Activated T-helper 1 cell treated with anti-CD3 and anti-CD28 coated beads, Interleukin-12 subunit alpha, Interleukin-12 subunit beta, Interleukin-2, Interleukin-4 antibody, amounts not matched to agents 30 ng/mL and 10 ng/mL and 1 ng/mL, durations not matched to agents 14 hours and 24 hours and 36 hours (primary cell): ENCODE measurements at places on chromosomes 5 and 9.

DNA sequence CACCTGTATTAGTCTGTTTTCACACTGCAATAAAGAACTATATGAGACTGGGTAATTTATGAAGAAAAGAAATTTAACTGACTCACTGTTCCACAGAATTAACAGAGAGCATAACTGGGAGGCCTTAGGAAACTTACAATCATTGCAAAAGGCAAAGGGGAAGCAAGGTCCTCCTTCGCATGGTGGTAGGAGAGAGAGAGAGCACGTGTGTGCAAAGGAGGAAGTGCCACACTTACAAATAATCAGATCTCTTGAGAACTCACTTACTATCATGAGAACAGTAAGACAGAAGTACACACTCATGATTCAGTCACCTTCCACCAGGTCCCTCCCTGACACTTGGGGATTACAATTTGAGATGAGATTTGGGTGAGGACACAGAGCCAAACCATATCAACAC lies 258.7 kb downstream of the TRIM32 start:
- no peaks in the 10 kb centered on the region for H3K36me3 ChIP-seq
- no peak overlapping the region for H3K27ac ChIP-seq
- no peak for DNase-seq
- H3K27me3 ChIP-seq = no peaks in the 10 kb centered on the region

DNA sequence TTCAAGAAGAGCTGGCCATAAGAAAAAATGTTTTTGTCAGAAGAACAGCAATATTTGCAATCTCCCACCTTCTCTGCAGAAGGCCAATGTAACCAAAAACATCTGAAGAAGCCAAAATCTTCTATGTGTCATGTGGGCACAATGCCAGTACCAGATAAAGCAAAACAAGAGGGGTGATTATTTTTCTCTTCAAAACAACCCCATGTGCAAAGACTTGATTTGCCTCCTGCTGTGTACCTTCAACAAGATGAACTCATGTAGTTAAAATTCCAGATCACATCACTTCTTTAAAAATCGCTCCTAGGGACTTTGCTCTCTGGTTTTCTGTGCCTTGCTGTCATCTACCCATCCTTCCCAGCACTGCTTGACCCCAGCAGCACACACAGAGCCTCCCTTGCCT lies 134.0 kb upstream of the MAP3K1 start:
- H3K27ac ChIP-seq = no peak overlapping the region
- H3K27me3 ChIP-seq = peaks cover 7% of the 10 kb centered on the region
- no peak overlapping the region for H3K4me3 ChIP-seq
- H3K4me1 ChIP-seq = peaks cover 12% of the 10 kb centered on the region
- H3K36me3 ChIP-seq = peaks cover 5% of the 10 kb centered on the region

DNA sequence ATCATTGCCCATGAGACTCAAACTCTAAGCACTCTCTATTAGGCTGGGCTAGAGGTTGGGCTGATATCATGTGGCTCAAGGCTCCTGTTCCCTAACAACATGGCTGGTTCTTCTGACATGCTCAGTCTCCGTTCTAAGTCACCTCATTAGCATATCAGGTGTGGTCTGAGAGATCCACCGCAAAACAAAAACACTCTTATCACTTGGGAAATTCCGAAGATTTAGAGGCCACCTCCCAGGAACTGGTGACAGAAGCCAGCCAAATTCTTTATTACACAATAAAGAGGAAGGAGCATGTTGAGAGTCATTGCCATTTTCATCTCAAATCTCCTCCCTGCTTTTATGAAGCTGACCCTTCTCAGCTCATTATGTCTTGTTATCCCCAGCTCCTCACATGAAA lies 107.6 kb downstream of the MSX2 start:
- H3K36me3 ChIP-seq = no peaks in the 10 kb centered on the region
- H3K4me3 ChIP-seq = no peak overlapping the region
- no peak overlapping the region for H3K27ac ChIP-seq
- H3K4me1 ChIP-seq = no peaks in the 10 kb centered on the region
- no peak for DNase-seq

GRCh38 chr9:14424983-14425382 lies 111.0 kb upstream of the NFIB start:
- H3K4me1 ChIP-seq = no peaks in the 10 kb centered on the region
- H3K36me3 ChIP-seq = no peaks in the 10 kb centered on the region
- no peak overlapping the region for H3K27ac ChIP-seq
- no peak for DNase-seq
- no peak overlapping the region for H3K4me3 ChIP-seq

DNA sequence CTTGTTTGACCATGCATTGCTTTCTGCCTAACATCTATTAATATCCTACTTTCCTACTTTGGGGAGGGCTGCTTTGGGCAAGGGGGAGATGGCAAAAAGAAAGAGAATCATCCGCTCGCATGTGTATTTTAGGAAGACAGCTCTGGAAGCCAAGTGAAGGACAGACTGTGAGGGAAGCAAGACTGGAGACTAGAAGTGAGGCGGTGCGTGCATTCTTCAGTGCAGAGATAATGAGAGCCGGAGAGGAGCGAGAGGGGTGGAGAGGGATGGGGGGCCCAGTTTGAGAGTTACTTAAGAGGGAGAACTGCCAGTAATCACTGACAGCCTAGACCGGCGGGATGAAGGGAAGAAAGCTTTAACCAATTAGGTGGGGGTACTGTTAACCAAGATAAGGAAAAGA lies 151.7 kb upstream of the RAPGEF1 start:
- H3K27ac ChIP-seq = no peak overlapping the region
- H3K4me1 ChIP-seq = no peaks in the 10 kb centered on the region
- DNase-seq = no peak
- H3K4me3 ChIP-seq = no peak overlapping the region

DNA sequence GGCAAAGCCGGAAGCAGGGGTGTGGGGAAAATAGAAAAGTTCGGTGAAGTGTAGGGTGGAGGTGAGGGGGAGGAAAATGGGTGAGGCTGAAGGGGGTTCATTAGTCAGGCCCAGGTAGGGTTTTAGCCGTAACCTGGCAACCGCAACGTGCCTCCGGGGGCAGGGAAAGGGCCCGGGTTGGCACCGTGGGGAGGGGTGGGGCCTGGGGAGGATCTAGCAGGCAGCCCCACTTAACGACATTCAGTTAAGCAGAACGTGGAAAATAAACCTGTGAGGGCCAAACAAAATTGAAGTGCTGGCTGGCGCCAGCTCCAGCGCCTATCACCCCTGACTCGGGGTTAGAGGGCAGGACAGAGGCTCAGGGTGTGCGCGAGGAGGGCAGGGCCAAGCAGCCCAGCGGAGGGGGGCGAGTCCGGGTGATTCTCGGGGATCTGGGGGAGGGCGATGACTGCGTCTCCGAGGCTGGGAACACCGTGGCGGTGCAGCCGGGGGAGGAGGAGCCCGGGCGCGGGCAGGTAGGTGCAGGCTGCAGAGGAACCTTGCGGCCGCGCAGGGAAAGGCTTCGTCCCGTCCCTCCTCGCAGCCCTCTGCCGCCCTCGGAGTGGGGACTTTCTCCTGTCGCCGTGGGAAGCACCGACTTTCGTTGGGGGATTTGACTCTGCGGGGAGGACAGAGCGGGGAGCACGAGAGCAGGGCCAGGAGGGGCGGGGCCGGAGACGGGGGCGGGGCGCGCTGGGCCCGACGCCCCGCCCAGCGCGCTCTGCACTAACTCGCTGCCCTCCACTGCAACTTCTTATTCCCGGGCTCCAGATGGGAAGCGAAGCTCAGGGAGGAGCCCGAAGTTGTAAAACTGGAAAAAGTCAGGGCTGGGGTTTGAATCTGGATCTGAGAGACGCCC lies 5.1 kb downstream of the RGS14 start:
- H3K27me3 ChIP-seq = peaks cover 2% of the 10 kb centered on the region
- peaks cover 65% of the 10 kb centered on the region for H3K4me1 ChIP-seq
- H3K36me3 ChIP-seq = peaks cover 20% of the 10 kb centered on the region
- peak overlapping the region; percentile 67 for H3K4me3 ChIP-seq

DNA sequence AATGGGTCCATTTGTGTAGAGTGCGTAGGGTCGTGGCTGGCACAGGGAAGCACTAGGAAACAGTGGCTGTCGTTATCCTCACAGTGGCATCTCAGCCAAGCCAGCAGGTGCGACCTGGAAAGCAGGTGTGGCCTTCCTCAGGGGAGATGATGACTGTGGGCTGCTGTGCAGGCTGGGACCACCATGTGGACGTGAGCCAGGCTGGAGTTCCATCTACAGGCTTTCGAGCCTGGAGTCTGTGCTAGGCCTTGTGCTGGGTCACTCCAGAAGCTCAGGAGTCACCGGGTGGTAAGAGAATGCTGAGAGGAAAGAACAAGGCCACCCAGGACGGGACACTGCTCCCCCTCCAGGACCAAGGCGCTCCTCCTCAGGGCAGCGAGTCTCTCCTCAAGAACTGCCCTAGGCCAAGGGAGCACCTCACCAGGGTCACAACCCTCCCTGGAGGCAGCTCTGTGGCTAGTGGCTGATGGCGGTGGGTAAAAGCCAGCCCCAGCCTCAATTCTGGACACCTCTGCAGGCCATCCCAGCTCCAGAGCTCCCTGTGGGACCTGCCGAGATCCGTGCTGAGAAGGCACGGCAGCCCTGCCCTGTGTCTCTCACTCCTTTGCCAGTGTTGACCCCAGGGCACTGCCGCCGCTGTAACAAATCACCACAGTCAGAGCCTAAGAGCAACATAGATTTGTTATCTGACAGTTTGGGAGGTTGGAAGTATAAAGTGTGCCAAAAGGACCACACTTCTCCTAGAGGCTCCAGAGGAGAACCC lies 36.0 kb downstream of the WHRN start:
- no peaks in the 10 kb centered on the region for H3K27me3 ChIP-seq
- no peak overlapping the region for H3K4me3 ChIP-seq
- no peak overlapping the region for H3K27ac ChIP-seq
- H3K4me1 ChIP-seq = peaks cover 7% of the 10 kb centered on the region

DNA sequence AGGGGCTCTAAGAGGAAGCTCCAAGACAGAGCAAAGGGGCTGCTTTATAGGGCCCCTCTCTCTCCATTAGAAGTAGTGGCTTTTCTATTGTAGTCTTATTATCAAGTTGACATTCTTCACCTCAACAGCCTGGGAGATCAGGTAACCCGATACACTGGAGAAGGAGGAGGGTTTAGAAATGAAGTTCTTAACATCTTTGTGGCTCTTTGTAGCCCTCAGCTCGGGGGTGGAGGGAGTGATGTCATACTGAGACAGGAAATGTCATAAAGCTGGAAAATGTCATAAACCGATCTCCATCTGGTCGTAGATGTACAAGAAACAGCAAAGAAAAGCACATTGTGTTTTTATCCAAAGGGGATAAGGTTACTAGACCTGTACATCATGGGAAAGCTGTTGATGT lies 17.9 kb downstream of the PDZD2 start:
- H3K4me1 ChIP-seq = no peaks in the 10 kb centered on the region
- H3K27me3 ChIP-seq = peaks cover 2% of the 10 kb centered on the region
- no peak for DNase-seq
- H3K27ac ChIP-seq = no peak overlapping the region
- H3K4me3 ChIP-seq = no peak overlapping the region

- DNase-seq = no peak
- H3K4me1 ChIP-seq = no peaks in the 10 kb centered on the region
- no peak overlapping the region for H3K4me3 ChIP-seq
- peaks cover 55% of the 10 kb centered on the region for H3K27me3 ChIP-seq
These were observed 538 bp upstream of the ARHGEF28 start for GRCh38 chr5:73625372-73625943.

DNA sequence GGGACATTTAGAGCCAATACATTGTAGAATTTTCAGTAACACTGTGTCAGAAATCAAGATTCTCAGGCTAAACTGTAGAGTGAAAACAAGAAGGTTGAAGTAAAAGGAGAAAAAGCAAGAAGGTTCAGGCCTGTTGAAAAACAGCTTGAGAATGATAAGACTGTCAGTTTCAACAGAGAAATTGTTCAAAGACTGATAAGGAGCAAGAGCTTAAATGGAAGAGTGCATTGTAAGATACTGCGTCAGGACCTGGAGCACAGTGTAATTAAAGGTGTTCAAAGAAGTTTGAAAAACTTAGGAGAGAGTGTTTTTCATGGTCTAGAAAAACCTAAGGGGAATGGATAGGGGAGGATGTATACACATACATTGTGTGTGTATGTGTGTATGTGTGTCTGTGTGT lies 408.3 kb downstream of the KDM4C start:
- peaks cover 19% of the 10 kb centered on the region for H3K36me3 ChIP-seq
- no peak overlapping the region for H3K4me3 ChIP-seq
- no peak overlapping the region for H3K27ac ChIP-seq
- DNase-seq = no peak
- H3K4me1 ChIP-seq = no peaks in the 10 kb centered on the region

GRCh38 chr5:136374003-136374402 lies 8.7 kb upstream of the TRPC7 start:
- no peak overlapping the region for H3K27ac ChIP-seq
- H3K36me3 ChIP-seq = no peaks in the 10 kb centered on the region
- H3K4me1 ChIP-seq = no peaks in the 10 kb centered on the region
- H3K27me3 ChIP-seq = no peaks in the 10 kb centered on the region
- DNase-seq = no peak
